ENCODE measurements at places on chromosomes 4 and X.
A peak's percentile ranks its signal among the peaks of the same experiment; 100 is the strongest.

- DNase-seq = no peak
- H3K27me3 ChIP-seq = peaks cover 2% of the 10 kb centered on the region
- no peaks in the 10 kb centered on the region for H3K4me1 ChIP-seq
Measured at GRCh38 chr4:45663003-45663402, 460.9 kb downstream of the GABRG1 start.

DNA sequence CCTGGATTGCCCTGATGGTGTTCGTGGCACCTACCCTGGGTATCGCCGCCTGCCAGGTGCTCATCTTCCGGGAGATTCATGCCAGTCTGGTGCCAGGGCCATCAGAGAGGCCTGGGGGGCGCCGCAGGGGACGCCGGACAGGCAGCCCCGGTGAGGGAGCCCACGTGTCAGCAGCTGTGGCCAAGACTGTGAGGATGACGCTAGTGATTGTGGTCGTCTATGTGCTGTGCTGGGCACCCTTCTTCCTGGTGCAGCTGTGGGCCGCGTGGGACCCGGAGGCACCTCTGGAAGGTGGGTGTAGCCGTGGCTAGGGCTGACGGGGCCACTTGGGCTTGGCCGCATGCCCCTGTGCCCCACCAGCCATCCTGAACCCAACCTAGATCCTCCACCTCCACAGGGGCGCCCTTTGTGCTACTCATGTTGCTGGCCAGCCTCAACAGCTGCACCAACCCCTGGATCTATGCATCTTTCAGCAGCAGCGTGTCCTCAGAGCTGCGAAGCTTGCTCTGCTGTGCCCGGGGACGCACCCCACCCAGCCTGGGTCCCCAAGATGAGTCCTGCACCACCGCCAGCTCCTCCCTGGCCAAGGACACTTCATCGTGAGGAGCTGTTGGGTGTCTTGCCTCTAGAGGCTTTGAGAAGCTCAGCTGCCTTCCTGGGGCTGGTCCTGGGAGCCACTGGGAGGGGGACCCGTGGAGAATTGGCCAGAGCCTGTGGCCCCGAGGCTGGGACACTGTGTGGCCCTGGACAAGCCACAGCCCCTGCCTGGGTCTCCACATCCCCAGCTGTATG, 1.8 kb downstream of the AVPR2 start:
- H3K27me3 ChIP-seq = no peaks in the 10 kb centered on the region
- H3K36me3 ChIP-seq = peaks cover 21% of the 10 kb centered on the region
- H3K4me3 ChIP-seq = no peak overlapping the region
- no peak for DNase-seq

DNA sequence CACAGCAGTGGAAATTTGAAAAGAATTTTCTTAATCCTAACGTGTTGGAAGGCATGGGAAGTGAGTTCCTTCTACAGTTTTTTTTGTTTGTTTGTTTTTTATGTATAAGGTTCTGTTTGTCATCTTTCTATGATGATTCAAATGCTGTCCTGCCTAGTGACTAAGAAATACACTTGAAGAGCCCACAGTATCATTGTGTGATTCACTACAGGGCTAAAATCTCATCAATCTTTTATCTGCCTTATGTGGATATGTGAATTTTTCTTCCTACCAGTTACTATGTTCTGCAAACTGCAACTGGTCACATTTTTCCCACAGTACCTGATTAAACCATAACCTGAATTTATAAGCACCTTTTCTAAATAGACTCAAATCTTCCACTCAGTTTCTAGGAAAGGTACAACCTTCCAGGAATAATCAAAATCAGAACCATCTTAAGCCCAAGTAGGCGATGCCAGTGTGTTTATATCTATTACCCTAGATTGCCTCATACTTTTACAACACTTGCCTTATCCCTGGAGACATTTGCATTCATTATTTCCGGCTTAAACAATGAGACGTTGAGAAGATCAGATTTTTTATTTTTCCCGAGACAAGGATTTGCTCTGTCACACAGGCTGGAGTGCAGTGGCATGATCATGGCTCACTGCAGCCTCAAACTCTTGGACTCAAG, 214.6 kb upstream of the GALNT7 start:
- no peak for DNase-seq
- peaks cover 4% of the 10 kb centered on the region for H3K4me1 ChIP-seq
- no peaks in the 10 kb centered on the region for H3K36me3 ChIP-seq
- H3K27ac ChIP-seq = no peak overlapping the region
- H3K4me3 ChIP-seq = no peak overlapping the region

DNA sequence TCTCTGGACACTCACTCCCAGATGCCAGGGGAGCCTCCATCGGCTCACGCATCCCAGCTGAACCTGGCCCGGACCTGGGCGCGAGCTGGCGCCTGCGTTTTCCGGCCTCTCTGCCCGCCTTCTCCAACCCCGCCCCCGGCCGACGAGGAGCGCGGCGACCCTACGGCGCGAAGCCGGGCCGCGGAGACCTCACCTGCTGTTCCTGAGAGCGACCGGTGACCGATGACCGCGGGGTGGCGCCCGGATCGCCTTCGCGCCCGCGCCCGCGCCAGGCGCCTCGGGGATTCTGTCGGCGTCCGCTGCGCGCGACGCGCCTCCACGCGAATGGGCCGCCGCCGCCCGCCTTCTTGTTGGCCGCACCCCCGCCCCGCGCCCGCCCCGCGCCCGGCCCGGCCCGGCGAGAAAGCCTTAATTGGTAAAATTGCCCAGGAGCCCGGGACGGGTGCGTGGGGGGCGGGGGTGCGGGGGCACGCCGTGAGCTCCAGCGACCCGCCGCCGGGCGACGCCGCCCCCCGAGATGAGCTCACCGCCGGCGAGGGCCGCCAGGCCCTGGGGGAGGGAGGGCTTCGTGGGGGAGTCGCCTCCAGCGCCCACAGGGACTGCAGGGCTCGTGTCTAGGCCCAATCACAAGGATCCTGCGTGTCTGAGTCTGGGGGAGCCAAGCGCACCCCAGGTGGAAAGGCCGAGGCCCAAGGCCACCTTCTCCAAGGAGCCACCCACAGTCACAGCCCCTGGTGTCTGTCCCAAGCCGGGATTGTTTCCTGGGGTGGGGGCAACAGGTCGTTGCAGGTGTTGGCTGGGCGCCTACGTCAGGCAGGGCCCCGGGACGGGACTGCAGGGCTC, at the start of gene FLNA:
FLNA (minus strand) TSS at position 322 of the 843 bp plus-strand sequence. CDS start 3,389 bp downstream, outside the sequence.
- peaks cover 50% of the 10 kb centered on the region for H3K4me1 ChIP-seq
- no peak for DNase-seq
- H3K36me3 ChIP-seq = no peaks in the 10 kb centered on the region
- H3K27ac ChIP-seq = no peak within 1 kb of the TSS
- peak within 1 kb of the TSS; percentile 24 for H3K4me3 ChIP-seq
- no peaks in the 10 kb centered on the region for H3K27me3 ChIP-seq

DNA sequence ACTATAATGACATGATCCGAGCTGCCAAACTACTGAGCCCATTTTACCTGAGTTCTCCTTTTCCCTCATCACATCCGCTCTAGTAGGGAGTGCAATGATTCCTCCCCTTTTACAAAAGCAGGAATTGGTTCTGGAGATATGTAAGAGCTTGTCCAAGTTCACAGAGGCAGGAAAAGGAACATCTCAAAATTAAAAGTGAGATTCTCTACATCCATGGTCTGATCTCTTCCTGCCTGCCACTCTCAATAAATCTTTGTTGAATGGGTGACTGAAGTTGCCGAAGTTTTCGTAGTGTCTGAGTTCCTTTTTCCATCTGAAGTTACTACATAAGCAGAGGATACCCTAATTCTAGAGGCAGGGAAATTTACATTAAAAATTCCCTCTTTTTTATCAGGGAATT, at the start of gene FGFBP1:
FGFBP1 (minus strand) TSS at position 101 of the 400 bp plus-strand sequence. CDS start 2,108 bp downstream, outside the sequence.
- DNase-seq = no peak
- no peak within 1 kb of the TSS for H3K4me3 ChIP-seq
- no peaks in the 10 kb centered on the region for H3K4me1 ChIP-seq
- H3K36me3 ChIP-seq = no peaks in the 10 kb centered on the region
- no peak within 1 kb of the TSS for H3K27ac ChIP-seq
- H3K27me3 ChIP-seq = no peaks in the 10 kb centered on the region

GRCh38 chr4:102405821-102406401, 60.6 kb upstream of the SLC39A8 start:
- no peak overlapping the region for H3K4me3 ChIP-seq
- H3K27ac ChIP-seq = no peak overlapping the region
- no peaks in the 10 kb centered on the region for H3K36me3 ChIP-seq
- no peaks in the 10 kb centered on the region for H3K27me3 ChIP-seq
- H3K4me1 ChIP-seq = no peaks in the 10 kb centered on the region

DNA sequence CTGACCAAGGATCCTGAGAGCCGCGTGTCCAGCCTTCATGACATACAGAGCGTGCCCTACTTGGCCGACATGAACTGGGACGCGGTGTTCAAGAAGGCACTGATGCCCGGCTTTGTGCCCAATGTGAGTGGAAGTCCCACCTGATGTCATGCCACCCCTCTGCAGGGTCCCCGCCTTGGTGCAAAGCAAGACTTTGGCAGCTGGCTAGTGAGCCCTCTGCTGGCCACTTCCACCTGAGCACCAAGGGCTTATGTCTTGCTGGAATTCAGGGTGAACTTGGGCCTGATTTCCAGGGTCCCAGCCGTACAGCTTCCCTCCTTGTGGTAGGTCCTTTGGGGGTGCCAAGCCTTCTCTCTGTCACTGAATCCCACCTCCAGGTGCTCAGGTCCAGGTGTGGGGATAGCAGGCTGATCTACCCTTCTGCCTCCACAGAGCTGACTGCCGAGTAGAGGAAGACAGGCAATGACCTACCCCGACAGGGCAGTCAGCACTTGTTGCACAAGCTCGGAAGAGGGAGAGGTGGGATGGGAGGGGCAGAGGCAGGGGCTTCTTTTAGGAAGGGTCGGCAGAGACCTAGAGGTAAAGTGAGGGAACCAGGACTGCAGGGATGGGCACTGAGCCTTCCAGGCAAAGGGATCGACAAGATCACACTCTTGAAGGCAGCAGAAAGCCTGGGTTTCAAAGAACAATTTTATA, 248.1 kb downstream of the EVC2 start:
- no peaks in the 10 kb centered on the region for H3K27me3 ChIP-seq
- no peak for DNase-seq

- no peak overlapping the region for H3K4me3 ChIP-seq
- H3K36me3 ChIP-seq = no peaks in the 10 kb centered on the region
- no peaks in the 10 kb centered on the region for H3K27me3 ChIP-seq
- peaks cover 6% of the 10 kb centered on the region for H3K4me1 ChIP-seq
- DNase-seq = no peak
Measured at GRCh38 chrX:63743596-63743995, 41.4 kb downstream of the ARHGEF9 start.

DNA sequence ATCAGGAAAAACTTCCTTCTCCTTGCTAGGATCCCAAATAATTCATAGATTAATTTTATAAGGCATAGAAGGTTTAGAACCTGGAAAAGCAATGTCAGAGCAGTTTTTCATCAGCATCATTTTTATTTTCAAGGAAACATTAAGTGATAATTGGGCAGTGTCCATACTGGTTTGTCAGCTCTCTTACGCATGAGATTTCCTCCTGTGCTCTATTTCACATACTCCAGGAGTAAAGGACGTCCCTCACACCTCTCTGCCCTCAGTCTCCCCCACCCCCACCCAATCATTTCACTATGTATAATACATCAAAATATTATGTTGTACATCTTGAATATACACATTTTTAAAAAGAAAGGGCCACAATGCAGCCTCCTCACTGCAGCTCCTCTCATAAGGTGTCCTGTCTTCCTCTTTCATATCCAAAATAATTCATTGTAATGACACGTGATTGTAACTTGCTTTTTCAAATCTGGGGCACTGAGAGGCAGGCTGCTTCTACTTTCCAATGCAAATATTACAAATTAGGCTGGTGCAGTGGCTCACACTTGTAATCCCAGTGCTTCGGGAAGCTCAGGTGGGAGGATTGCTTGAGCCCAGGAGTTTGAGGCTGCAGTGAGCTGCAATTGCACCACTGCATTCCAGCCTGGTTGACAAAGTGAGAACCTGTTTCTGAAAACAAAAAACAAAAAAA, 34.4 kb downstream of the ARHGEF38 start:
- no peaks in the 10 kb centered on the region for H3K36me3 ChIP-seq
- no peaks in the 10 kb centered on the region for H3K27me3 ChIP-seq
- no peak overlapping the region for H3K27ac ChIP-seq
- no peaks in the 10 kb centered on the region for H3K4me1 ChIP-seq

DNA sequence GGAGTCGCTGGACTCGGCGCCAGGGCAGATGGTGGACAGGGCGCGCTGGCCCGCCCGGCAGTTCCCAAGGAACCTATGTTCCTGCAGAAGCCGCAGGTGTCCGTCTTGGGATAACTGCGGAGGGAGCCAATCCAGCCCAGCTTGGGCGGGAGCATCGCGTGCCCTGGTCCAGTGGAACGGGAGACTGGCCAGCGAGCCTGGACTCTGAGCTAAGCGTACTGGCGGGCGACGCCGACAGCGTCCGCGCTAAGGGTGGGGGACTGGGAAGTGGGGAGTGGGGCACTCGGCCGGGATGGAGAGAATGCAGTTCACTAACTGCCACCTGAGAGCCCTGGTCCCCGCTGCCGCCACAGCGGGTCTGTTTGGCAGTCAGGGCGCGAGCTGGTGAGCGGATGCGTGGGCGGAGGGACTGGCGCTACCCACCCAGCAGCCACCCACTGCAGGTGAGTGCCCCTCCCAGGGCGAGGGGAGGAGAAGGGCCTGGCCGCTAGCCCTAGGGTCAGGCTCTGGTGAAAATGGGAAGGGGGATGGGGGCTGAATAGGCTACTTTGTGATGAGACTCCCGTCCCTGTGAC, 1.3 kb upstream of the MAMLD1 start:
- H3K27me3 ChIP-seq = peaks cover 3% of the 10 kb centered on the region
- H3K27ac ChIP-seq = no peak overlapping the region
- peaks cover 21% of the 10 kb centered on the region for H3K4me1 ChIP-seq
- H3K36me3 ChIP-seq = no peaks in the 10 kb centered on the region
- no peak for DNase-seq

DNA sequence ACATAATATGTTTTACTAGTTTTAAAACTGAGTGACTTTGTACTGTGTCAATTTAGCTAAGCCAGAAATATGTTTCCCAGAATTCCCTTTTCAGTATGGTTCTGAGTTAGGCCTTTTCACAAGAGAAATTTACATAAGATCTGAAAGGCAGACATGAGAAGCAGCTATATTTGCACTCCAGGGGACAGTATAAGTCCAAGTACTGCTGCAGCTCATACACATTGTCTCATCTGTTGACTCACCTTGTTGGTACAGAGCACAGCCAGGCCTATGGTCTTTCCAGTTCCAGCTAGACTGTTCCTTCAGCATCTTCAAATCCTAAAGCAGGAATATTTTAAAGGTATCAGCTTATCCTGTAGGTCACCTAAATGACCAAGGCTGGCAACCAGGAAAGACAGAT, 53.5 kb downstream of the BMP3 start:
- no peaks in the 10 kb centered on the region for H3K27me3 ChIP-seq
- H3K27ac ChIP-seq = no peak overlapping the region
- no peak for DNase-seq

All from spinal cord (tissue), 10 donors.